Pons (tissue), 1 donor: ENCODE measurements at places on chromosomes 4 and X.
A peak's percentile ranks its signal among the peaks of the same experiment; 100 is the strongest.

DNA sequence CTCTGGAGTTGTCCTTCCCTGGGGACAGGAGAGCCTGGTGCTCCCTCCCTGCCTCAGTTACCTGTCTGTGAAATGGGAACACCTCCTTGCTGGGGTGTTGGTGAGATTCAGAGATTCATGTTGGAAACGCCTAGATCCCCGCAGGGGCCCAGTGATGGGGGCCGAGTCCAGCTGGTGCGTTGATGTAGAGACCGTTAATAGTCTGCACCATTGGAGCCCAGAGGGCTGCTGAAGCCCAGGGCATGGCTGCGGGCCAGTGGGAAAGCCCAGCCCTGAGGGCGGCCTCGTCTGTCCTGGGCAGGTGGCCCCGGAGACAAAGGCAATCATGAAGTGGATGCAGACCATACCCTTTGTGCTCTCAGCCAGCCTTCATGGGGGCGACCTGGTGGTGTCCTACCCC is 14.4 kb downstream of the CPZ start:
- DNase-seq = no peak

GRCh38 chr4:25370242-25370641 is 6.8 kb upstream of the ANAPC4 start:
- DNase-seq = no peak

DNA sequence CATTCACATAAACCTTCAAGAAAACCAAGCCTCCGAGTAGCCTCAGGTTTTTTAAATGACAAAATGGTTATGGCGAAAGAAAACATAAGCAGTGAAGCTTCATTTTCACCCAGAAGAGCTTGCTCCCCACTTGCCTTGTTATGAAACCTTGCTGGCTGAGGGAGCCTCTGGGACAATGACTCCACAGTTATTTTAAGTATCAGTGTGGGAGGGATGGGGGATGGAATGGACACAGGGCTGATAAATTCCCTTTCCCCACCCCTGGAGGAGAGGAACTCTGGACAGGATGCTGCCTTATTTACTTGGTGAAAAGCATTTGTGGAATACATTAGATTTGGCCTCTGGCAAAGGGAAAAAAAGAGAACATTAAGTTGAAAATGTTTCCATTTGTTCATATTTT is 220.7 kb upstream of the CNKSR2 start:
- DNase-seq = peak; percentile 1

- peak; percentile 11 for DNase-seq
These were observed 31.3 kb upstream of the TFDP3 start for GRCh38 chrX:133249266-133250058.

GRCh38 chr4:13597604-13598003 is 29.9 kb downstream of the BOD1L1 start:
- DNase-seq = no peak

GRCh38 chr4:46933686-46934085 is 24.6 kb upstream of the COX7B2 start:
- DNase-seq = no peak

- DNase-seq = no peak
These were observed 33.5 kb downstream of the MED28 start for GRCh38 chr4:17647927-17648326.

- DNase-seq = no peak
These were observed 3.4 kb upstream of the ATP11C start for GRCh38 chrX:139936259-139936658.

GRCh38 chr4:7041801-7042502 is 1.2 kb upstream of the TADA2B start:
- no peak for DNase-seq

GRCh38 chr4:20496068-20496467 is 204.2 kb upstream of the PACRGL start:
- DNase-seq = no peak

- DNase-seq = peak; percentile 42
These were observed 236.1 kb downstream of the MGST2 start for GRCh38 chr4:139901531-139902320.

- DNase-seq = no peak
These were observed 32.2 kb downstream of the DHRSX start for GRCh38 chrX:2468261-2469195.

- DNase-seq = no peak
These were observed 159.2 kb downstream of the CPEB2 start for GRCh38 chr4:15161439-15161838.

DNA sequence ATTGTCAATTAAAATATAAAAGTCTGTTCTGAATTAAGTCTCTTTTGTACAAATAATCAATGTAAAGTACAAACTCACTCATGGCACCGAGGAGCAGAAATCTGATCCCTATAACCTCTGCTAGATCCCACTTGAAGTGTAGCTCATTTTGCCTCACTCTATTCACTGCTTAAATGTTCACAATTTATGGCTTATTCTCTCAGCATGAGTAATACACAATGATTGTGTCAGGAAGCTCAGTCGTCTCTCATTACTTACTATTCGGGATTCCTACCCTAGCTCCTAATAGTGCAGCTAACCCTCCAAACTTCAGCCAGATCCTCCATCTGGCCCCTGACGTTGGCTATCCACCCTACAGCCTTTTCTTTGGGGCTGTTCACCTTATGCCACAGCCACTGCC is 4.7 kb upstream of the AMMECR1 start:
- DNase-seq = no peak

DNA sequence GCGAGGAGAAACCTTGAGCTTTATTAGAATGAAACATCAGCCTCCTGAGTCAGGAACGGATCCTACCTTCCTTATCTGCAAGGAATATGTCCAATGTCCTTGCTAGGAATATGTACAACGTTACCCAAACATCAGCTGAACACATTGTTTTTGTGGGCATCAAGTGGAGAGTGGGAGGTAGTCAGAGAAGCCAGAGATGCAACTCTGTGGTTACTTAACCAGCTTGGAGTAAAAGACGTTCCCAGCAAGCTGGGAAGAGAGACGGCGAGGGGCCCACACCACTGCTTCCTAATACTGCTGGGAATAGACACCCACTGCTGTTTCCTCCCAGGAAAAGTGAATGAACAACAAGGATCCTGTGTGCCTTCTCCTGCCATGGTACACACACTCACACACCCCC is 74.4 kb upstream of the PLAC1 start:
- no peak for DNase-seq

- DNase-seq = no peak
These were observed 62.5 kb downstream of the NPY1R start for GRCh38 chr4:163269869-163270268.

- no peak for DNase-seq
These were observed 264.0 kb upstream of the SLIT2 start for GRCh38 chr4:19987746-19988145.

DNA sequence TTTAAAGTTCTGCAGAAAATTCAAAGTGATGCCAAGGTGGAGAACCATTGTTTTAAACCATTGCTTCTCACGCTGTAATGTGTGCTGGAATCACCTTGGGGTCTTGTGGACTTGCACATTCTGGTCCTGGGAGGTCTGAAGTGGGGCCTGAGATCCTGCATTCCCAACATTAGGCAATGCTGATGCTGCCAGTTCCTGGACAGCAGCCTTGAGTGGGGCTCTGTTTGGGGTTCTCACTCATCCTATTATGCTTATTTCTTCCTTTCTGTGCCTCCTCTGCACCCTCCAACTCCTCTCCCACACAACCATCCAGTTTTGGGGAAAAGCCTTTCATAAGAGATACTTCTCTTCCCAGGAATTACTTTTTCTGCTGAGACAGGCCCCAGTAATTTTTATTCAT is 44.2 kb upstream of the RASSF6 start:
- no peak for DNase-seq

DNA sequence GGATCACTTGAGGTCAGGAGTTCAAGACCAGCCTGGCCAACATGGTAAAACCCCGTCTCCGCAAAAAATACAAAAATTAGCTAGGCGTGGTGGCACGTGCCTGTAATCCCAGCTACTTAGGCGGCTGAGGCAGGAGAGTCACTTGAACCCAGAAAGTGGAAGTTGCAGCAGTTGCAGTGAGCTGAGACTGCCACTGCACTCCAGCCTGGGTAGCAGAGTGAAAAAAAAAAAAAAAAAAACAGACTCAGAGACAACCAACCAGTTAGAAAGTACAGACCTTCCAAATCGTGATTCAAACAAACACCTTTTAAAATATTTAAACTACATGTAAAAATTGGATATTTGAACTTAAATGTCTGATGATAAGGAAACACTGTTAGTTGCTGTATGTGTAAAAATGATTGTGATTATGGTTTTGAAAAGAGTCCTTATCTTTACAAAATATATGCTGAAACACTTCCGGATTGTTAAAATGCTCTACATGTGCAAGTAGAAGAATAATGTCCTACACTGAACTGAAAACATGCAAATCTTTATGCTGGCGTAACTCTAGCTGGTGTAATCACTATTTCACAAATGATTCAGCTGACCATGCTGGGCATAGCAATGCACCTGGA is 37.8 kb downstream of the SH3KBP1 start:
- no peak for DNase-seq

DNA sequence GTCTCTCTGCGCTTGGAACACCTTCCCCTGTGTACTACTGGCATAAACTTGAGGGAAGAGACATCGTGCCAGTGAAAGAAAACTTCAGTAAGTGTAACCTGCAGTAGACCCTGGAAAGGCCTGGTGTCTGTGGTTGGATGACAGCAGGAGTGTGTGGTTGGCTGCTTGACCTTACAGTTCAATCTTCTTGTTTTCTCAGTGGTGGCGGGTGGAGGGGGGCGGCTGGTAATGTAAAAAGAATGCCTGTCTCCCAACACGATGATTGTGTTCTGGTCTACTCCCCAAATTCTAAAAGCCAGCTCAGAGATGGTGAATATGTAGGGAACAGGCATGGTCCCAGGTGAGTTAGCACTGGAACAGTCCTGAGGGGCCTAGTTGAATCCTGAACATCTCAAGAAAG is 18.6 kb downstream of the PSMD10 start:
- no peak for DNase-seq

DNA sequence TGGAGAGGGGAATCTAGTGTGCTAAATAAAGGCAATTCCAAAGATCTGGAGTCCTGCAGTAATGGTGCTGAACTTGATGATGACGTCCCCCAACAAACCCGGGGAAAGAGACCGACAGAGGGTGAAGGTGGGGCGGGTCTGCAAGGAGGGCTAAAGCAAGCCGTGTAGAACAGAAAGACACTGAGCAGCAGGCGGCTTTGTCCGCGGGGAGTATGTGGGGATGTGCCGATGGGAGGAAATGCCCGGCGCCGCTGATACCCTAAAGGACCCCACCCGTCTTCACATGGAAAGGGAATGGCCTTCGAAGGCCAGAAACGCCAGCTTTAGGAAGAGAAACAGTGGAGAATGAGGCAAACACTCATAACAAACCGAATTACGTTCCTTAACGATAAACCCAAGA is 528.9 kb downstream of the ZNF674 start:
- no peak for DNase-seq

- DNase-seq = no peak
These were observed 185.0 kb upstream of the GLRA2 start for GRCh38 chrX:14344172-14344940.

DNA sequence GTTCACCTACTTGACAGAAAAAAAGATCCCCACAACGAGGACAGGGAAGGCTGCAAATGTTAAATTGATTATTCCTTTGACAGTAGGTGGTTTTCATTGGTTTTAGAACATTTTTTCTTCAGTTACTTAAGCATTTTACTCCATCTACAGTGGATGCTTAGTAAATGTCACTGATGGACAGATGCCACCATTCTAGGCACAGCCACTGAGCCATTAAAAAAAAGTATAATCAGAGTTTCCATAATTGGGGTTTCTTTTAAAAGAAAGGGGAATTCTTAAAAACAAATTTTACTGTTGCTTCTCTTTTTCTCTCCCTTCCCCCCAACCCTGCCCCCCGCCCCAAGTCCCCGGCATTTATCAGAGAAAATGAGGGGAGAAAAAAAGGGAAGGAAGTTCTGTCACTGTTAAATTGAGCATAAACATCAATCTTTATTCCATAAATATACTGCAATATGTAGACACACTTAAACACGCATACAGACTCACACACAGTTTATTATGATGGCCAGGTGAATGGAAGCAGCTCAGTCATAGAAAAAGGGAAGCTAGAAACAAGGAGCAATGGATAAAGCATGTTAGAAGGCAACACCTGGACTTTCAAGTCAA is 79.7 kb upstream of the PRPS2 start:
- no peak for DNase-seq

DNA sequence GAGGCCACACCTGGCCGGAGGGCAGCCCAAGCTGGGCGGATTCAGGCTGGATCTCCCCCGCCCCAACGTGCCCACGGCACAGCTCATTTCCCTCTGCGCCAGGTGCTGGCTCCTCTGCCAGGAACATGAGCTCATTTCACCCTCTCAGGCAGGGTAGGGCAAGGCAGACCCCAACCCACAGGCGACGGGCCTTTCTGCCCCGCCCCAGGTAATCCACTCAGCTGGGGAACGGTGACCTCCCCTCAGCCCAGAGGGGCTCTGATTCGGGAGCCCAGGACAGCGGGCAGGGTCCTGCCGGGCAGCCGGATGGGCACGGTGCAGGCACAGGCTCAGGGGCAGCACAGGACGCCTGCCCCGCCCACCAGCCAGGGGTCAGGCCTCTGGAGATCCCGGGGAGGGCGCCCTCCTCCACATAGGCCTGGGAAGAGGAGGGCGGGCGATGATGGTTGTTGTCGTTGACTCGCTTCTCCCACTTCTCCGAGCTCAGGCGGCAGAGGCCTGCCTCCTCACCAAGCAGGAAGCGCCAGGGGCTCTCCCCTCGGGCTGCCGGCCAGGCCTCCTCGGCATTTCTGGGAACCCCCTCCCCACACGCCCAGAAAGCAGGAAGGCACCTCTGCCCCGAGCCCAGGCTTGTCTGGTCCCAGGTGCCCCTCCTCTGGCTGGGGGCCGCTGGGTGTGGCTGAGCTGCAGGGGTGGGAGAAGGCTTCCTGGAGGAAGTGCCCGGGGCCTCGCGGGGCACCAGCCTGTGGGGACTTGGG is 31.1 kb downstream of the TACC3 start:
- DNase-seq = no peak

DNA sequence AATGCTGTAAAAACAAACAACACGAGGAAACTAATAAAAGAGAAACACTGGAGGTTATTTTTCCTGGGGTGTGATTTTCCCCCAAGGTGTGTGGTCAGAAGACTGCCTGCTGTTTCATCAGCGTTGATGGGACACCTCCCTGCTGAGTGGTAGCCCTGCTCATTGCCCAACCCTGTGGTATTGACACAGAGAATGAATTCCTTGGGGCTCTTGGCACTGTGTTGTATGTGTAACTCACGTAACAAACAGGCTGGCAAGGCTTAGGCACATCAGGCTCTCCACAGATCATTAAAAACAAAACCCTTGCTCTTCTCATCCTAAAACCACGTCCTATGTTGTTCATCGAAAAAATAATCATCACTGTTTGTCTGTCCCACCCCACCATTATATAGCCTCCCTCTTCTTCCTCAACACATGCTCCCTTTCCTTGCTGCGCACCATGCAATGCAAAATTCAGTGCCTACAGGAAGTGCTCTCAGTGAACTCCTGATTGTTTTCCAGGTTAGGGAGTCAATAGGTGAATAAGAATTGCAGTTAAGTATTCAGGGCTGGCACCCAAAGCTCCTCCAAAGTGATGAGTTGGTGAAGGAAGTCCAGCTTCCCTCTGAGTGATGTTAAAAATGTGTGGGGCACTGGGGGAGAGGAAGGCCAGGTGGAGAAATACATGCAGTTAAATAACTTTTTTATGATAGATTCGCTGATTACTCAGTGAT is 11.4 kb upstream of the PUDP start:
- DNase-seq = no peak

GRCh38 chr4:52643785-52644244 is 15.3 kb downstream of the USP46 start:
- DNase-seq = no peak
